ENCODE measurements at places on chromosomes 7 and 10.

DNA sequence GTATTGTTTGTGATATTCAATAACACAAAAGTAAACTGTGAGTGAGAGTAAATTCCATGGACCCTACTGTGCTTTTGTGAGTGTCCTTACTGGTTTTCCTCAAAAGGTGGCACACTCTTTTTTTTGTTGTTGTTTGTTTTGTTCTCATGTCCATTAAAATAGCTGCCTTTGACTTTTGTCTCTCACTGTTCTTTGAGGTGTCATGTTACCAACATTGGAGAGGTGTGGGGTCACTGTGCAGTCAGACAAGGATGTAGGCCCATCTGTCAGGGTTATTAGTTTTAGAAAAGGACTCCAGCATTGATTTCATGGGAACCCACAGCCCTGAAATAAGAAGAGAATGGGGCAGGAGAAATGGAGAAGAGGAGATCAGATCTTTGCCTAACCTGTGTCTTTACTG, 383.1 kb downstream of the SORCS3 start:
- DNase-seq, result no peak

DNA sequence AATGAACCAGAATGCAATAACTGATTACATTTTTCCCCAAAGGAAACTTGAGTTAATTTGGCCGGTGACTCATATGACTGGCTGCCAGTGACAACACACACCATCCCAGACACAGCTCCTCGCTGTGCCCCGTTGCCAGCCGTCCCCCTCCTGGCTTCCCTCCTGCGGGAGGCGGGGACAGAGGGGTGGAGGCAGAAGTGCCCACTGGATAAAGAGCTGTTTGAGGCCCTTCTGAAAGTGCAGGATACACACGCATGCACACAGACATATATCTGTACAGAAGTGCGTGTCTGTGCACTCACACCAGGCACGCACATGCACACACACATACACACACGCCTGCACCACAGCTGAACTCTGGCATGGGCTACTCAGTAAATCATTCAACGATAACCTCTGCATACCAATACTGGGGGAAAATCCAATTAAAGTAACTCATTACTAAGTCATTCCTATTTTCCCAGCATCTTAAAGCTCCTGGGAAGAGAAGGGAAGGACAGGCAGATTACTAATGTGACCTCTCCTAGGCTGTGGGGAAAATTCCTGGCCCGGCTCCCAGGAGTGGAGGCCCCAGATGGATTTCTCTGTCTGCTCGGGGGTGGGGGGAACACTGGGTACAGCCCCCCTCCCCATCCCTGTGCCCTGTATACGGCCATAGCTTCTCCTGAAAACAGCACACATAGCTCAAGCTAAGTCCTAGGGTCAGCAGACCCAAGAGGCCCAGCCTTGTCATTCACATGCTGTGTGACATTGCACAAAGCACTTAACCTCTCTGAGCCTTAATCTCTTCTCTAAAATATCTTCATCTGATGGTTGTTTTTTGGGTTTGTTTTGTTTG, 52.3 kb upstream of the MYL10 start:
- no peak for DNase-seq

DNA sequence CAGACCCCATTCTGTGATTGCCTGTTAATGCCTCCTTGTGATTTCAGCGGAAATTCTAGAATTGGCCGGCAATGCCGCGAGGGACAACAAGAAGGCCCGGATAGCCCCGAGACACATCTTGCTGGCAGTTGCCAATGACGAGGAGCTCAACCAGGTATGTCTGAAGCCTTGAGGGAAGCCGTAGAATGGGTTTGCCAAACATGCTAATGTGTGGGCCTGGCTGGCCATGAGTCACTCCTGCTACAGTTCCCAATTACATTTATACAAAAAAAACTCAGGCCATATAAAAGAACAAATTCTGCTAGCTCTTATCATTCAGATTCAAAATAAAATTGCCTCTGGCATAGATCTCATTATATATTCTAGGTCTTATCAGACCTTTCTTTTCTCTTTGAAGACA, 37.4 kb downstream of the MACROH2A2 start:
- no peak for DNase-seq

DNA sequence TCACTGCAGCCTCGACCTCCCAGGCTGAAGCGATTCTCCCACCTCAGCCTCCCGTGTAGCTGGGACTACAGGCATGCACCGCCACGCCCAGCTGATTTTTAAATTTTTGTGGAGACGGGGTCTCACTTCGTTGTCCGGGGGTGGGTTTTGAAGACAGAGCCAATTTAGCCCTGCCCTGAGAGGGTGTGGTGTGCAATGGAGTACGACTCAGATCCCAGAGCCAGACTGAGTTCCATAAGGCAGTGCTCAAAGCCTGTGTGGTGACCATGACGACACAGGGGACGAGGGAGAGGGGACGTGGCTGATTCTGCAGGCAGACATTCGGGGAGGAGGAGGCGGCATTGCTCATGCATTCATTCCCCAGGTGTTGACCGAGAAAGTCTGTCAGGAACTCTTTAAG, 72.1 kb downstream of the ZMIZ1 start:
- DNase-seq, result no peak

DNA sequence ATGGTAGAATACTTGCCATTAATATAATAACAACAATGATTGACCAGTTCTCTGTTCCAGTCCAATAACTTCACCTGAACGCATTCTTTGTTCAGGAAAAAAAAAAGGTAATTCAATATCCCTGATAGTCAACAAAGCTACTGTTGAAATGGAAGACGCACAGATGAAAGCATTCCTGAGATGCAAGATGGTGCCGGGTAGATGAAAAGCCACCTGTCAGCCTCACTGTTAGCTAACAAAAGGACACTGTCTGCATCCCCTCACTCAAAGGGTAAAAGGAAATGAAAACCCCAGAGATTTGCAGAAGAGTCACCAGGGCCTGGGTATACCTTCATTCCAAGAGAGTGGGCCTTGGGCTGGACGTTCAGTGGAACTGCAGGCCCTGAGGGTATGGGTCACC, 357.4 kb downstream of the PLXNA4 start:
- DNase-seq, result no peak

All from iPS DF 19.7 (cell line).